Forelimb muscle (tissue), 1 donor: ENCODE measurements at places on chromosomes 1 and 21. TPM values are rescaled to one million over a fixed set of nuclear protein-coding genes. Genes with fewer than 3 reads are reported as not detected.

The GNG12 gene
- polyA plus RNA-seq, result 34.5 TPM

The TBX19 gene
- polyA plus RNA-seq, result 1.3 TPM

The LHX8 gene
- polyA plus RNA-seq, result not detected

The FOXJ3 gene
- 37.8 TPM for polyA plus RNA-seq

DNA sequence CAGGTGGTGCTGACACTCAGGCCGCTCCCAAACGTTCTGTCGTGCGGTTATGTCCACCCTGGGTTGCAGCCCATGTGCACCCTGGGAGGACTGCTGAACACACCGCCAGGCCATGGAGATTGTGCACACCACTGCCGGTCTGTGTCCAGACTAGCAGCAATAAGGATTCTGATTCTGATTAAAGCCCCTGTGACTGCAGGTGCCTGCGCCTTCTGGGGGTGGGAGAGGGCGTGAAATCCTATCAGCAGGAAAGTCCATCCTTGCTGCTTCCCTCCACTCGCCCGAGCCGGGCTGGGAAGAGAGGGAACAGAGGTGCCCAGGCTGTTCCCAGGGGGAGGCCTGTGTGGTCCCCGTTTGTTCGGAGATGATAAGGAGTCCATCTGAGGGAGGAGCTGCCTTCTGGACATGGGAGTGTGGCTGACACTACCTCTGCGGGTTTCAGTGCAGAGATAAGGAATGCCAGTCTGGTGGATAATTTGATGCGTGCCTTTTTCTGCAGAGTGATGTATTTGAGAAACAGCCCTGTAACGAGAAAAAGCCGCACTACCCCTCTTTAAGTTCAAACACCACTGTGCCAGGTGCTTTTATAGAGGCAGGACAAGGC is 41.2 kb downstream of the BACE2 start:
- no peak for DNase-seq

- no peak for DNase-seq
Measured at GRCh38 chr1:1121611-1122077, 5.8 kb upstream of the C1orf159 start.

DNA sequence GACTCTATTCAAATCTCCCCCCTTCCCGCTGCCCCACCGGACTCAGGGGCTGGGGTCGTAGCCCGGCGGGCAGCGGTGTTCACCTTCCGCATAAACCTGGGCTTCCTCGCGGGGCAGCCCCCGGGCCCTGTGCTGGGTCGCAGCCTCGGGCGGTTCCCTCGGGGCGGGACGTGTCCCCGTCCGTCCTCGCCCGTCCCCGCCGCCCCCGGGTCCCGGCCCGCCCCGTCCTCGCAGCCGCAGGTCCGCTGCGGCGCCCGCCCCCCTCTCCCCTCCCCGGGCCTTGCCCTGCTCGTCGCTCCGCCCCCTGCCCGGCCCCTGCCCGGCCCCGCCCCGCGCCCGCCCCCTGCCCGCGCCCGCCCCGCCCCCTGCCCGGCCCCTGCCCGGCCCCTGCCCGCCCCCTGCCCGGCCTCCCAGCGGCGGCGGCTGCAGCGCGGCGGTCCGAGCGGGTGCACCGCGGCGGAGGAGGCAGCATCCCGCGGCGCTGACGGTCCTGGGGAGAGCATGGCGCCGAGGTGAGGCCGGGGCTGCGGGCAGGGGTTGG is at the start of gene COL18A1:
Gene COL18A1, plus strand, starts transcription at position 436 of the 541 bp plus-strand sequence. Its CDS starts 66 bp downstream, at position 502.
- DNase-seq, result no peak

GRCh38 chr1:96049759-96050409 is 671.7 kb upstream of the PTBP2 start:
- DNase-seq, result no peak

- peak; percentile 14 for DNase-seq
Measured at GRCh38 chr1:215637041-215637573, 70.0 kb downstream of the KCTD3 start.

The OR2G6 gene
- polyA plus RNA-seq, result not detected

DNA sequence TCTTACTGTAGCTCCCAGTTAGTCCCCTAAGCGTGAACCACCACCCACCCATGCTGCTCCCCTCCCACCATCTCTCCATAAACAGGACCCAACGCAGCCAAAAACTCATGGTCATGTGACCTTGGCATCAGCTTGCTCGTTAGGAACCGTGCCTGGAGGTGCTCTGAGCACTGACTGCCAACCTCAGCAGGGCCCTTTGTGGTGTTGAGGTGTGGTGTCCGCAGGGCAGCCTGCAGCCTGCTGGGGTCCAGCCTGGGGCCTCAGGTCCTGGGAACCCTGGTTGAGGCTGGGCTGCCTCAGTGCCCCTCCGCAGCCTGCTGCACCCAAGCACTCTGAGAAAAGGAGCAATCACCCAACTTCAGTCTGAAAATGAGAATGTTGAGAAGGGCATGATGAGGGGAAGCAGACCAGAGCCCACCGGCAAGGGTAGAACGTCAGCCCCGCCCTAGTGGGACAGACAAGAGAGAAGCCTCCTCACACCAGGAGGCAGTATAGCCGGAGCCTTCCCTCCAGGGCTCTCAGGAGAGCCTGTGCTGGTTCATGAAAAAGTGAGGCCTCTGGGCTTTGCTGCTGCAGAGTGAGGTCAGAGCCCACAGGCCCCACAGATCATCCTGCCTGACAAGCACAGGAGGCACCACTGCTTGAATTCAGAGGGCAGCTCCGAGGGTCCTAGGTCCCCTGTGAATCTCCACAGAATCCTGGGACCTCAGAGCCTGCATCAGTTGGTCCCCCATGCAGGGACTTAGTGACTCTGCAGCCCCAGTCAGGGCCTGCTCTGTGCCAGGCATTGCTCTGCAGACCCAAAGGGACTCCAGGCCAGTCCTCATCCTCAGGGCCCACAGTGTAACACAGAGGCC is 4.9 kb upstream of the COL6A2 start:
- no peak for DNase-seq

The LCE3D gene
- polyA plus RNA-seq, result not detected

The BSND gene
- 0.04 TPM for polyA plus RNA-seq

- DNase-seq, result no peak
Measured at GRCh38 chr1:245469006-245469405, 314.2 kb downstream of the KIF26B start.

The HMCN1 gene
- 13.6 TPM for polyA plus RNA-seq

- no peak for DNase-seq
Measured at GRCh38 chr1:207076181-207076955, 12.3 kb upstream of the C4BPB start.

DNA sequence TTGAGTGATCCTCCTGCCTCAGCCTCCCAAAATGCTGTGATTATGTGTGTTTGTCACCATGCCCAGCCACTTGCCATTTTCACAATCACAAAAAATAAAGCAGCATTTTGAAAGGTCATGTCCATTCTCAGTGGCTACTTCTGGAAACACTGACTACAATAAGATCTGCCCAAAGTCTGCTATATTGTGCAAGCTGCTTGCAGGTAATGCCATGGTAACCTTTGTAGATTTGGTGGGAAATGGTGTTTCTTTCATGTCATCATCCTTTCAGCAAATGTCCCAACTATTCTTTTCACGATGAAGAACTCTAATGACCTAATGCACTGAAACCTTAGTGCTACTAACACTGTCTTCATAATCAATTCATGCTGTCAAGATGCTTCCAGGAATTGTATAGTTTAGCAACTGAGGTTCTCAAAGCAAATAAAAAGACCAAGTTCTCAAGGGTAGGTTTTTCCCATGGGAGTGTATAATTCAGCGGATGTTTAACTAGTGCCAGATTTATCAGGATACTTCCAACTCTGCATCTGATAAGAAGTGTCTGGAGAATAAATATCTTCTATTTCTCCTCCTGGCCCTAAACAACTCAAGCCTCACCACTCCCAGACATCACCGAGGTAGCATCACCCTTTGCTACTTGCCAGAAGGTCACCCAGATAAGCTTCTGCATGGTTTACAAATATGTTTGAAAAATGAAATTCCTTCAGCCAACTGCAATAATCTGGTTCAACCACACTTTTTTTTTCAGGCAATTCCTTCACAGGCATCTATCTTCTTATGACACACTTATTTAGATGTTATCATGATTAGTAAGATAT is 132.0 kb upstream of the ZC3H11B start:
- DNase-seq, result no peak

The UMODL1 gene
- not detected for polyA plus RNA-seq

GRCh38 chr1:59151860-59152259 is 145.0 kb upstream of the FGGY start:
- no peak for DNase-seq

DNA sequence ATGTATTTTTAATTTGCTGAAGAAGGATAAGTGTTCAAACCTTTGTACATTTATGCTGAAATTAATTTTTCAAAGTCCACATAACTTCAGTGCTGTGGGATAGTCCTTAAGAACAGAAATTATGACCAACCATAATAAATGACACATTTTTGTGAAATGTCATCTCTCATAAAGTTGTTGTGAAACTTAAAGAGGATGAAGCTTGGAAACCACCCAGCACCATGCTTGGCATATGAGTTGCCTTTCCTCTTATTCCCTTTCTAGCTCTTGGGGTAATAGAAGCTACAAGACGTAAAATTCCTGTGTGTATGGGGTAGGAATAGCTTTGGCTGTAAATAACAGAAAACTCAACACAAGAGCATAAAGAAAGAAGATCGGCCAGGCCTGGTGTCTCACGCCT is 18.9 kb upstream of the USP24 start:
- DNase-seq, result no peak

The DCST2 gene
- polyA plus RNA-seq, result 0.63 TPM

The KCNJ15 gene
- polyA plus RNA-seq, result 0.16 TPM

DNA sequence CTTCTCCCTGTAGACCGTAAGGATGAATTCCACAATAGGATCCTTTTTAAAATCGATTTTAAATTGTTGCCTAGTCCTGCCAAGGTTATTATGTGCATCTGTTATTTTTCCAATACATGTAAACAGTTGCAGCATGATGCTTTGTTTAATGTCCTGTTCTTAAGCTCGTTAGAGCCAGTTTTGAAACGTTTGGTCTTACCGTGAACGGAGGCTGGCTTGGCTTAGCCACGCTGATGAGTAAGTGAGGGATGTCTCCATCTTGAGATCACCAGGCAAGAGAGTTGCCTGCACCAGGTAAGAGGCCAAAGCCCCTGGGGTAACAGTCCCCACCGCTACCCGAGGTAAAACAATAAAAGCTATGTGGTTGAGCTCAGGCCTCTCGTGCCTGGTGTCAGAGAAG is 17.3 kb downstream of the CSTB start:
- no peak for DNase-seq

The BSDC1 gene
- polyA plus RNA-seq, result 39.6 TPM

- DNase-seq, result no peak
Measured at GRCh38 chr1:207831517-207832327, 79.2 kb downstream of the CD34 start.

DNA sequence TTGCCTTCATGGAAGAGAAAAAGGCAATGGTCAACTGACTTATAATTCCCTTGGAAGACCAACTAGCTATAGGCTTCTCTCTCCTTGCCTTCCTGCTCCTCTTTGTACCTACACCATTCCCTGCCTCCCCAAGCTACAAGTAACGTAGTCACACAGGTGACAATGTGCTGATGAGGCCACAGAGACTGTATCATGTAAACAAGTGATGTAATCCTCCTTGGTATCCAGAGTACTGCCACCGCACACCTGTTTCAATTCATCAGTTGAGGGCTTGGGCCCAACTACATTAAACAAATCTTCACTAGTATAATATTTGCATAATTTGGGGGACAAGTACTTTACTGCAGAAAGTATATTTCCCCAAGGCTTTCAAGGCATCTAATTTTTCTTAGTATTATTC is 76.4 kb upstream of the SCYL3 start:
- DNase-seq, result no peak

The PPIAL4G gene
- polyA plus RNA-seq, result not detected

The SYF2 gene
- polyA plus RNA-seq, result 56.5 TPM

DNA sequence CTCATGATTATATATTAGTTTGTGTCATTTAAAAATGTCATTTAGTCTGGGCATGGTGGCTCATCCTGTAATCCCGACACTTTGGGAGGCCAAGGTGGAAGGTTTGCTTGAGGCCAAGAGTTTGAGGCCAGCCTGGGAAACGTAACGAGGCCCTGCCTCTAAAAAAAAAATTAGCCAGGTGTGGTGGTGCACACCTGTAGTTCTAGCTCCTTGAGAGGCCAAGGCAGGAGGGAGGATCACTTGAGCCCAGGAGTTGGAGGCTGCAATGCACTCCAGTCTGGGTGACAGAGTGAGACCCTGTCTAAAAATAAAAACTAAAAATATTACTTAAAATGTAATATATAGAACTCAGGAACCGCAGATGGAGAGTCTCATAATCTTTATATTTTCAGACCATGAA is 34.6 kb downstream of the RUNX3 start:
- no peak for DNase-seq

DNA sequence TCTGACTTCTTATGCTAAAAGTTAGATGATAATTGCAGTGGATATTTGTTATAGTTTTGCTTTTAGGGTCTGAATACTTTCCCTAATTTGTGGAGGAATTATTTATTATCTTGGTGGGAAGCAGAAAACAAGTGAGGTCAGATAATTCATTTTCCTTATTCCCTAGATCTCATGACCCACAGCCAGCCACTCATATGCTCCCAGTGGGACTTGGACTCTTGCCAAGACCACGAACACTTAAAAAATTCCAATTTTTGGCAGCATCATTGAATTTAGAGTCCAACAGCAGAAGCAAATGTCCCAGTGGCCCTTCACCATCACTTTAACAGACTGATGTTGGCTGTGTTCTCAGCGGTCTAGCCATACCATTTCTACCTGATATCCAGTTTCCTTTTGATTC is 204.2 kb downstream of the HMCN1 start:
- DNase-seq, result no peak

GRCh38 chr1:92480200-92480812 is 6.4 kb downstream of the GFI1 start:
- no peak for DNase-seq

DNA sequence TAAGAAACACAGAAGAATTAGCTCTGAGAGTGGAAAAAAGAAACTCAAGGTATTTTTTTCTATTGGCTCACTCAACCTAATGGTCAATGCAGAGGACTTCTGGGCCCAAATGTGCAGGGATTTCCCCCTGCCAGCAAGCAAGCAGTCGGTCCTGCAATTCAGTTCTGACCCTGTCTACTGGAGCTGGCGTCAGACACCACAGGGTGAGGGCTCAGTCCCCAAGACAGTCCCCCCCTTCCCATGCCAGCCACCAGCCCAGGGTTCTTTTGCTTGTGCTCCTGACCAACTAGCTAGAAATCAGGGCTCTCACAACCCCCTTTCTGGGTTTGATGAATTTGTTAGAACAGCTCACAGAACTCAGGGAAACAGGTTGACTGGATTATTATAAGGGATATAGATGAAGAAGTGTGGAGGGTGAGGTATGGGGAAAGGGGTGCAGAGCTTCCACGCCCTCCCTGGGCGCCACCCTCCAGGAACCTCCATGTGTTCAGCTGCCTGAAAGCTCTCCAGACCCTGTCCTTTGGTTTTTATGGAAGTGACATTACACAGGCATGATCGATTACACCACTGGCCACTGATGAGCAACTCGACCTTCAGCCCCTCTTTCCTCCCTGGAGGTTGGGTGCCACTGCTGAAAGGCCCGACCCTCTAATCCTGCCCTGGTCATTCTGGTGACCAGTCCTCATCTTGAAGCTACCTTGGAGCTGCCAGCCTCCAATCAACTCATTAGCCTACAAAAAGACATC is 22.5 kb upstream of the PWP2 start:
- DNase-seq, result no peak

GRCh38 chr1:6059866-6060265 is 14.2 kb downstream of the KCNAB2 start:
- no peak for DNase-seq

- no peak for DNase-seq
Measured at GRCh38 chr1:229947968-229948367, 119.1 kb upstream of the GALNT2 start.
